ENCODE measurements at places on chromosomes 7 and 10.

GRCh38 chr7:471866-472639 lies 47.6 kb downstream of the PDGFA start:
- no peak for ATAC-seq

- no peak for ATAC-seq
Observed at GRCh38 chr7:29224726-29225125, 30.2 kb downstream of the CHN2 start.

- peak; percentile 100 for ATAC-seq
Observed at GRCh38 chr7:5045558-5046396, at the start of gene RBAK. TSS of gene RBAK (plus strand) at chr7:5045860. CDS start at chr7:5048077, 2,217 bp downstream.

- no peak for ATAC-seq
Observed at GRCh38 chr7:128322040-128322643, 21.6 kb downstream of the RBM28 start.

DNA sequence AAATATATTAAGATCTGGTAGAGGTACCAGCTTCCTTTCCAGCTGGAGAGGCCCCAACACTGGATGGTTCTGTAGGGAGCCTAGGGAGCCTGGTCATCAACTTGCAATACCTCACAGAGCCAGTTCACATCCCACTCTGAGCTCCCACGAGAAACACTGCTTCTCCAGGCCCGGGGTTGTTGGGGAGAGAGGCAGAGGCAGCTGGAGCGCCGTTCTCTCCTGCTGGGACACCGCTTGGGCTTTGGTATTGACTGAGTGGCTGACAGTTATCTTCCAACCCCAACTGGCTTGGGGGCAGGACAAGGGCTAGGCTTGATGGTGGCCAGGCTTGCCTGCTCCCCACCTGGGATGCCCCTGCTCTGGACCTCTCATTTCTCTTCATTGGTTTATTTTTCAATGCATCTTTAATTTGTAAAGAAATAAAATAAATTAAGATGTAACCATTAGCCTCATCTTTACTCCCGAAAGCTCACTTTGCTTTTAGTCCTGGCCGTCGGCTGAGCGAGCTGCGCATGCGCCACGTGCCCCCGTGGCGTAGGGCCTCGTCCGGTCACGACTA lies 10.0 kb upstream of the CHCHD1 start:
- ATAC-seq: peak; percentile 78

GRCh38 chr7:88169717-88170320 lies 50.0 kb downstream of the SRI start:
- ATAC-seq: no peak

GRCh38 chr7:38169847-38170246 lies 8.2 kb upstream of the STARD3NL start:
- ATAC-seq: no peak

DNA sequence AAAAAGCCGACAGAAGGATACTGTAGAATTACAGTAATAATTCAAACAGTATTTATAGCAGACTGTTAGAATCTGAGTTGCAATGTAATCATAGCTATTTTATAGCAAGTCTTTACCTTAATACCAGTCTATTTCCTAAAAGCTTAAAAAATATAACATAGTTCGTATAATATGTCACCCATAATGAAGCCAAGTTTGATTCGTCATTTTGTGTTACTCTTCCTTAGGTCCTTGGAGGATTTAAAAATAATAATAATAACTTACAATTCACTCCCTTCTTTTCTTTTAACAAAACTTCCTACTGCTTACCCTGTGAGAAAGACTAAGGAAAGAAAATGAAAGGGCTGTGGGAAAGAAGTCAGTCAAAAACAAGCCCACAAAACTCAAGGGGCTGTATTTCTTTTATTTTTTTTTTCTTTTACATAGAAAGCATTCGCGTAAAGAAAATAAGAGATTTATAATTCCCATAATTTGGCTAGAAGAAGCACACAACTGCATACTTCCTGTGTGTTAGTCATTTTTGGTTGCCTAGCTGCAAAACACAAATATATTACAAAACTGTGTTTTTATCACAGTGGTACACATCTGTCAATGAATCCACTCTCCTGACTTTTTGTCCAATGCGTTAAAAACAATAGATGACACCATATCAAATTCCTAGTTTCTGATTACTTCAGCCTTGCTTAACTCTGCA lies 187.2 kb upstream of the CELF2 start:
- ATAC-seq: no peak

GRCh38 chr7:32511791-32512190 lies 16.5 kb downstream of the AVL9 start:
- ATAC-seq: no peak

DNA sequence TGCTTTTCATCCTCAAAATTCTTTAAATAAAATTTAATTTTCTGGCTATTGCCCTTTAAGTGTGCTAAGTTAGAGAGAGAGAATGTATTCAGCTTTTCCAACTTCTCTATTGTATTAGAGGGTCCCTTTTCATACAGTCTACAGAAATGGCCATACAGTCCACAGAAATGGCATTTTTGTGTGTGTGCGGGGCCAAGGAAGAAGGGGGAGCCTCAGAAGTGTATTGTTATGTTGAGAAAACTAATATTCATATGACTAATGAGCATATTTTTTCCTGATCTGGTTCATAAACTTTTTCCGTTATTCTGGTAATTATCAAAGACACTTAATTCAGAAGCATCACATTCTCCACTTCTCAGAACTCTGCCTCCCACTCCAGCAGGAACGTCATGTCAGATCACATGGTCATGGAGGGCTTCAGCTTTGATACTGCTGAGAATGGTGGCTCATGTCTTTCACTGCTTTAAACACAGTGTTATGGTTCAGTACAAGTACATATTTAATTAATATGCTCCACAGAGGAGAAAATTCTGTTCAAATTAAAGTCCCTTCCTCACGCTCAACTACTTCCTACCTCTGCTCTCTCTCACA lies 37.1 kb downstream of the ELMO1 start:
- ATAC-seq: no peak

DNA sequence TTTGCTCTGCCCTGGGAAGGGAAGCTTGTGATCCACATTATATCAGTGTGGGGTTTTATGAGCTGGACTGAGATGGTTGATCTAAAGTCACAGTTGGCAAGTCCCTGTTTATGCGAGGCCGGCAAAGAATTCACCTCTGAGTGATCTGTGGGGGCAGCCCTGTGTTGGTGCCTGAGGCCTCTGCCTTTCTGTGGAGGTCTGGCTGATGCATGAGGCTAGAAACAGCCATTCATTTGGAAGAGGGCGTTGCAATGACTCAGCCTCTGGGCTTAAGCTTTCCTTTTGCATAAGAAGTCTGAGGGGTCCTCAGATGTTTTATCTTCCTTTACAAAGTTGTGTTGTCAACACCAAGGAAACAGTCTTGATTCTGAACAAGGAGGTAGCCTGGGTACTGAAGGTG lies 126.9 kb downstream of the MGMT start:
- no peak for ATAC-seq

- peak; percentile 37 for ATAC-seq
Observed at GRCh38 chr10:110355141-110355831, 50.6 kb upstream of the SMNDC1 start.

GRCh38 chr10:68087685-68088401 lies 12.8 kb upstream of the HERC4 start:
- ATAC-seq: no peak

GRCh38 chr7:112009081-112009480 lies 197.1 kb downstream of the DOCK4 start:
- no peak for ATAC-seq

- no peak for ATAC-seq
Observed at GRCh38 chr10:32338262-32338661, 8.7 kb downstream of the EPC1 start.

DNA sequence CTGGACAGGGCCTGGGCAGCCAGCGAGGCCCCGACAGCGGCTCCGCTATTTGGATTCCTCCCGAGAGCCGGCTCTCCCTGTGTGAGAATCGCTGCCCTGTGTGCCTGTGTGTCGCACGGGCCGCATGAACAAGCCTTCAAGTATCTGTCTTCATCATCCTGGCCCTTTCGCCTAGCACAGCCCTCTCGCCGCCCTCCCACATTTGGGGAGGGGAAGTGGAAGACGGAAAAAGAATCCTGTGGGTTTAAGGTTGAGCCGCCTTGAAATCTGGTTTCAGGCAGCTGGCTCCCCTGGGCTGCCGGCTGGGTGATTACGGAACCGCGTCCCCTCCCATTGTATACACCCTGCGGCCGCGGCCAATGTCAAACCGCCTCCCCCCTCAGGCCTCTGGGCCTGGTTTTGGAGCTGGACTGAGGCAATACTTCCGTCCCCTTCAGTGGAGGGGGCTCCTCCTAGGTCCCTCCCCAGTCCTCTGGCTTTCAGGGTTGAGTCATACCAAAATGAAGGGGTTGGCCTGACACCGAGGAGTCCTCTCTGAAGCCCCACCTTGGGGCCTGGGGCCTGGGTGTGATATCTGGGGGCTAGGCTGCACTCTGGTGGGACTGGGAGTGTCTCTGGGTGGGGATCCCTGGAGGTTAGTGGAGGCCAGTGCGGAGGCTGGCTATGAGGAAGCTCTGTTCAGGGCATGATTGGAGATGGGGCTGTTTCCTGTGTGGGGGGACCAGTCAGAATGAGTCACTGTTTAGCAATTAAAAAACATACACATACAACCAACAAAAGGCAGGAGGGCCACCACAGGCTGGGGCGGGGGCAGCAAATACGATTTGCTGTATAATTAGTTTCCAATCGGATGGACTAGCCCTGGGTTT lies 1.7 kb downstream of the TRIM8 start:
- peak; percentile 47 for ATAC-seq

DNA sequence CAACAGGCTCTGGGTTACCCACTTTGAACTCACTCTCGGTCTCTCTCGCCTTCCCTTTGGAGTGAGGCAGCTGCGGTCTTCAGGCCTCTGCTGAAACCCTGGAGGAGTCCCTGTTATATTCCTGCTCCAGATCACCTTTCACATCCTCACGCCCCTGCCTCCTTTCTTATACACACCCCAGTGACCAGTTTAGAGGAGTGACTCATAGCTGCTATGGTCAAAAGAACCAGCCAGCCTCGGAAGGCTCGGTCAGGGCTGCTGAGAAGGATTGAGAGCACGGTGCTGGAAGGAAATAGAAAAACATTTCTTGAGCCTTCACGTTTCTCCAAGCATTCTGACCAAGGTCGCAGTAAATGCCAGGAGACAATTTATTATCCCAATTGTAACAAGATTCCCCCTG lies 28.3 kb upstream of the SVOPL start:
- no peak for ATAC-seq

DNA sequence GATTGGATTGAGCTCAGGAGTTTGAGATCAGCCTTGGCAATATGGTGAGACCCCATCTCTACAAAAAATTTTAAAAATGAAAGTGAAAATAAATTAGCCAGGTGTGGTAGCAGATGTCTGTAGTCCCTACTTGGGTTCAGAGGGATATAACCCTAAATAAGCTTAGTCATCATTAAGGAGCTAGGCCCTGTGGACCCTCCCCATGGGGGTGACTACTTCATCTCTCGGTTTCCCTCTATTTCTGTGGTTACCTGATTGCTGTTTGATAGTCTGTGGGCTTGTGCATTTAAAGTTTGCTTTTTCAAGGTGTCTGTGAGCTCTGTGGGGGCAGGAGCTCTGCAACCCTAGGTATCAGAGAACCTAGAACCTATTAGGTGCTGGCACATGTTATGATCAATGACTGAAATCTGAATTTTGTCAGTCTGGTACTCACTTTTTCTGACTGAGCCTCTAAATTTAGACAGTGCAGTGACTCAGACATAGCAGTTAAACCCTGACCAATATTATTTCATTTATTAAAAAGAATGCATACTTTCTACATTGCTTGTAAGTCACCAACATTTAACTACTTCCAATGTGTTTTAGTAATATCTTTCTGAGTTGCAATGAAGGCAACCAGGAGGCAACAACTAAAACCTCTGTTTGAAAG lies 8.1 kb upstream of the CUZD1 start:
- no peak for ATAC-seq

GRCh38 chr10:37975401-37975991 lies 951 bp downstream of the ZNF25 start:
- ATAC-seq: no peak

DNA sequence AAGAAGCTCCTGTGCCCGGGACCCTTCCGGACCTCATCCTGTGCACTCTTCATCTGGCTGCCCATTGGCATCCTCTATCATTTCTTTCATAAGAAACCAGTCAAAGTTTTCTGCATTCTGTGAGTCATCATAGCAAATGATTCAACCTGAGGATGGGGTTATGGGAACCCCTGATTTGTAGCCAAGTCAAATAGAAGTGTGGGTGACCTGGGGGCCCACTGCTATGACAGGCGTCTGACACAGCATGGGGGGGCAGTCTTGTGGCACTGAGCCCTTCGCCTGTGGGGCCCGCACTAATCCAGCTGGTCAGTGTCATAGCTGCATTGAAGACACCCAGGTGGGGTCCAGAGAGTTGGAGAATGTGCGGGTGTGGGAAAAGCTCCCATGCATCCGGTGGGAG lies 230.4 kb downstream of the USP6NL start:
- ATAC-seq: no peak

DNA sequence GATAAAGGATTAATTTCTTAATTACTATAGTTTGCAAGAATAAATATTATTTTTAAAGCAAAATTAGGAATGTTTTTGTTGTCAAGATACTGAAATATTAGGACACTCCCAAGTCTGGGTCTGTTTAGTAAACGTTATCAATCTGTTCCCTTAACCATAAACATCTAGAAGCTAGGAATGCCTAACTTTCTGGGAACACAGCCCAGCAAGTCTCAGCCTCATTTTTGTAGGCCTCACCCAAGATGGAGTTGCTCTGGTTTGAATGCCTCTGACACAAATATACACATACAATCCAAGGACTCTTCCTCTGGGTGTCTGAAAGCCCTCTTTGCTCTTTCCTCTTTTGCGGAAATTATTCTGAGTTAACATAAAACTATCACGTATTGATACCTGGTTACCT lies 487.4 kb upstream of the CELF2 start:
- ATAC-seq: no peak

DNA sequence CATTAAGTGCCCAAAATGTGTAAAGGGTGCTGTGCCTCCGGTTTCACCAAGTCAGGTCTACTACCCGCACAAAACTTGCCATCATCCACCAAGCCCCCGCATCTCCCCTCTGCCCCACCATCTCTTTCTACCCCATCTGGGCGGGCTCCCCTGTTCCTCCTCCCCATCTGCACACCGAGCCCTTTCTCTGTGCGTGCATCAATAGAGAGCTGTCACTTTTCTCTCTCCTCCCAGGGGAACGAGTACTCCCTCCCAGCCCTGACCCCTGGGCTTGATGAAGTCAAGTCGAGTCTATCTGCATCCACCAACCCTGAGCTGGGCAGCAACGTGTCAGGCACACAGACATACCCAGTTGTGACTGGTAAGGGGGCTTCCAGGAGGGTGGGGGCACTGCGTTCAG lies 63.5 kb downstream of the PAX2 start:
- no peak for ATAC-seq

- no peak for ATAC-seq
Observed at GRCh38 chr7:115630049-115630448, 400.5 kb downstream of the TFEC start.

GRCh38 chr7:124718032-124718766 lies 47.4 kb downstream of the GPR37 start:
- no peak for ATAC-seq

DNA sequence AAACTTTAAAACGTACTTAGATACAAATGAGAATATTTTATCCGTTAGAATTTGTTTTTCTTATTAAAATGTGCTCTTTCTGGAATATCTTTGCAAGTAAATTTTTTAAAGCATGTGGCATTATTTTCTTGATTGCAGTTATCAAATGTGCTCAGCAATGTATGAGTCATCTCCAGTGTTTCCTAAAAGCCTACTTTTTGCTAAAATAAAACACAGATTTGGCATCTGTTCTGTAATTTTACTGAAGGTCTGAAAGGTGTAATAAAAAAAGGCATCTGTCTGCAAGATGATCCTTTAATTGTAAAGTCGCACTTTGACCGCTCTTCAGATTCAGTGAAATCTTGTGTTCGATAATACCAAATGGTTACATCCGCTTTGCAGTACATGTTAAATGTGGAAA lies 3.4 kb downstream of the GNAT3 start:
- no peak for ATAC-seq

- ATAC-seq: no peak
Observed at GRCh38 chr7:68840991-68841390, 757.3 kb upstream of the AUTS2 start.
